ENCODE measurements at places on chromosomes 4 and X.

DNA sequence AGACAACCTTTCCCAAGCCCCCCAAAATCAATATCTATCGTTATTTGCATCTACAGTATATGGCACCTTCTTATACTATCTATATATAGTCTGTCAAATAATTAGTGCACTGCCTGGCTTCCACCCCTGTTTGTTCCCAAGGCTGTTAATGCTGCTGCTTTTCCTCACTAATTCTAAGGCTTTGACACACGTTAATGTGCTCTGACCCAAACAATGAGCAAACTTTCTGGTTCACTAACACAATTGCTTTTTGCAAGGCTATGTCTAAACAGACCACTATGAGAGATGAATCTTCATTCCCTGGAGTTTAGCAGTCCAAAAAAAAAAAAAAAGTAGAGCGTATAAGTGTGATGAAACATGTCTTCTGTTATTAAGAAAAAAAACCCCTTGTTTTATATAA is 360.9 kb upstream of the AGA start:
- no peak for DNase-seq

DNA sequence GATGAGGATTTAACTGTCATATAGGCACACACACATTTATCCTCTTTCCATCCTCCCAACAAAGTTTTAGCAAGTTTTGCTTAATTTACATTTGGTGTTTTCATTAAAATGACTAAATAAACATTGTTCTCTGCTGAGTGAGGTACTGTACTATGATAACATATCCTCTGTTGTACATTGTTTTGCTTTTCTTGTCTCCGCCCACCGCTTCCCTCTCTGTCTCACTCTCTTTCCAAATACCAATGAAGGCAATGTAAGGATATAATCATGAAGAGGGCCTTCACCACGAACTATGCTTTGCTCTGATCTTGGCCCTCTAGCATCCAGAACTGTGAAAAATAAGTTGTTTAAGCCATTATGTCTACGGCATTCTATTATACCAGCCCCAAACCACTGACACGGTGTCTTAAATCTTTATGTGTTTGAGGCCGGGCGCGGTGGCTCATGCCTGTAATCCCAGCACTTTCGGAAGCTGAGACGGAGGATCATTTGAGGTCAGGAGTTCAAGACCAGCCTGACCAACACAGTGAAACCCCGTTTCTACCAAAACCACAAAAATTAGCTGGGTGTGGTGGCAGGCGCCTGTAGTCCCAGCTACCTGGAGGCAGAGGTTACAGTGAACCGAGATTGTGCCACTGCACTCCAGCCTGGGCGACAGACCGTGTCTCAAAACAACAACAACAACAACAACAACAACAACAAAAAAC is 65.3 kb downstream of the HPRT1 start:
- DNase-seq = no peak

DNA sequence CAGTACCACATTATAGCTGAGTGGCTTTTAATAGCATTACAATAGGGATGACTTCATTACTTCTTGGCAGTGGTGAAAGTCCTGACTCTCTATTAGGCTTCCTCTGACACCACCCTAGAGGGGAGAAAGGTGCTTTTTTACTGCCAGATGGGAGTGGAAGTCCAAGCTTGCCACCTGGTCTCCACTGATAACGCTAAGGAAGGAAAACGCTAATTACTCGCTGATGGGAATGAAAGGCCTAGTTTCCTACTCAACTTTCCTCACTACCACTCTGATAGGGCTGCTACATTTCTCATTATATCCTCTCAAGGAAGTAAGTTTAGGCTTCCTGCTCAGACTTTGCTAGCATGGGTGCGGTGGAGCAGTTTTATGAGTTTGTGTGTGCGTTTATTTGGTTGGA is 62.3 kb upstream of the PAGE3 start:
- no peak for DNase-seq

DNA sequence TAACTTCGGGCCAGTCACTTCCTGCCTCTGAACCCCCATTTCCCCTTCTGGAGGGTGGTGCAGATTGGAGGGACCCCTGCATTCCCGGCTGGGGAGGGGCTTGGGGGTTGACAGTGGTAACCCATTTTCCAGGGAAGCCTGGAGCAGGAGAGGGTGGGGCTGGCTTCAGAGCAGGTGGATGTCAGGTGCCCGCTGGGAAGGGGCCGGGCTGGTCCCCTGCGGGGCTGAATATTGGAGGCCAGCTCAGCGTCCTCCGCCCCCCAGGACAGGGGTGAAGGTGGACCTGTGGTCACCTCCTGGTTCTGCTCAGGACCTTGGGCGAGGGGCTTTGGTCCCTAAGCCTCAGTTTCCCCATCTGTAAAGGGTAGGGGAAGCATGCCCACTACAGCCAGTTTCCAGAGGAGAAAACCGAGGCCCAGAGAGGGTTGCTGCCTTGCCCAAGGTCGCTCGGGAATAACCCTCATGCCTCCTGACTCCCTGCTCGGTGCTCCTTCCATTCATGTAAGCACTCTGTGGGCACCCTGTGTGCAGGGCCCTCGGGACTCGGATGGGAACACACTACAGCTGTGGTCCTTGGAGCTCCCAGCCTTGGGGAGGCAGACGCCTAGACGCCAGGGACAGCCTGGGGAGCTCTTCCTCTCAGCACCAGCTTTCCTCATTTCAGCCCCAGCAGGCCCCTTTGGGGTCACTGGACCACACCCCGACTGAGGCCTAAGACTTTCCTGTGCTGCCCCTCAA is 683 bp downstream of the MAN2B2 start:
- no peak for DNase-seq

- no peak for DNase-seq
These were observed 48.7 kb upstream of the BCOR start for GRCh38 chrX:40146262-40147125.

All from stimulated activated CD8-positive, alpha-beta memory T cell treated with anti-CD3 and anti-CD28 coated beads, Interleukin-4, amount 100 ng/mL, for 24 hours (primary cell).